ENCODE measurements at places on chromosomes 3 and 15.

GRCh38 chr3:71129611-71130431 is 453.7 kb downstream of the FOXP1 start:
- DNase-seq: peak; percentile 52

DNA sequence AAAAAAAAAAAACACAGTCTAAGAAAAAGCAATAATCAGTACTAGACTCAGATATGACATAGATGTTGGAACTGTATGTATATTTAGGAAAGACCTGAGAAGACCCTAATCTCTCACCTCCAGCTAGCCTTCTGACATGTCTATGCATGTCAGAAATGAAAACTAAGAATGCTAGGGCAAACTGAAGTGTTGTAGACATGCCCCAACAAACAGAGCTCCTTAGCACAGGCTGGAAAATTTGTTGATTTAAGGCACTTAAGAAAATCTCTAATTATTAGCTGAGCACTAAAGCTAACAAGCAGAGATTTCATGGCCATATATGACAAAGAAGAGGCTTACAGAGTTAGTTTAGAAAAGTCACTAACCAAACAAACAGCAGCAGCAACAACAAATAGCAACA is 45.5 kb upstream of the PRSS50 start:
- no peak for DNase-seq

GRCh38 chr15:85401108-85401774 is 20.8 kb downstream of the AKAP13 start:
- DNase-seq: no peak

DNA sequence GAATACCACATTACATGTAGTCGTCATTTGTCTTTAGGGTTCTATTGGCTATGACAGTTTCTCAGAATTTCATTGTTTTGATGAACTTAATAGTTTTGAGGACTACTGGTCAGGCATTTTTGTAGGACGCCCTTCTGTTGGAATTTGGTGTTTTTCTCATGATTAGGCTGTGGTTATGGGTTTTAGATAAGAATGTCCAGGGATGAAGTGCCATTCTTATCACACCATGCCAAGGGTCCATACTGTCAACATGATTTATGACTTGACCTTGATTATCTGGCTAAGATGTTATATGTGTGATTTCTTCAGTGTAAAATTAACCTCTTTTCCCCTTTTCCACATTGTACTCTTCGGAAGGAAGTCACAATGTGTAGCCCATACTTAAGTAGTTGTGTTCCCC is 135.3 kb downstream of the DIPK2A start:
- no peak for DNase-seq

DNA sequence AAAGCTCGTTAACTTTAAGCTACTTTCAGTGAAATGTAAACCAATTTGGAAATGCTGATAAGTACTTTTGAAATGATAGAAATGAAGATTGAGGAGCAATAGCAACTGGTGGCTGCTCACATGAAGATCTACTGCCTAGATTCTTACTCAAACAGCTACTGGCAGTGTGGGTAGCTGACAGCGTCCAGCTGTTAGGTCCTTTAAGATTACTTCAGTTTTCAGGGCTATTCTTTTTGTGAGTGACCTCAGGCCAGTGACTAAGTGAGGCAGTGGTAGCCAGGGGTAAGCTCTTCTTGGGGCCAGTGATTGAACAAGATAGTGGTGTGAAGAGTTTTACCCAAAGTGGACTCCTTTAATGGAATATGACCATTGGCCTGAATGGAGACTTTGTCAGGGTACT is 41.3 kb downstream of the NECTIN3 start:
- DNase-seq: peak; percentile 13

DNA sequence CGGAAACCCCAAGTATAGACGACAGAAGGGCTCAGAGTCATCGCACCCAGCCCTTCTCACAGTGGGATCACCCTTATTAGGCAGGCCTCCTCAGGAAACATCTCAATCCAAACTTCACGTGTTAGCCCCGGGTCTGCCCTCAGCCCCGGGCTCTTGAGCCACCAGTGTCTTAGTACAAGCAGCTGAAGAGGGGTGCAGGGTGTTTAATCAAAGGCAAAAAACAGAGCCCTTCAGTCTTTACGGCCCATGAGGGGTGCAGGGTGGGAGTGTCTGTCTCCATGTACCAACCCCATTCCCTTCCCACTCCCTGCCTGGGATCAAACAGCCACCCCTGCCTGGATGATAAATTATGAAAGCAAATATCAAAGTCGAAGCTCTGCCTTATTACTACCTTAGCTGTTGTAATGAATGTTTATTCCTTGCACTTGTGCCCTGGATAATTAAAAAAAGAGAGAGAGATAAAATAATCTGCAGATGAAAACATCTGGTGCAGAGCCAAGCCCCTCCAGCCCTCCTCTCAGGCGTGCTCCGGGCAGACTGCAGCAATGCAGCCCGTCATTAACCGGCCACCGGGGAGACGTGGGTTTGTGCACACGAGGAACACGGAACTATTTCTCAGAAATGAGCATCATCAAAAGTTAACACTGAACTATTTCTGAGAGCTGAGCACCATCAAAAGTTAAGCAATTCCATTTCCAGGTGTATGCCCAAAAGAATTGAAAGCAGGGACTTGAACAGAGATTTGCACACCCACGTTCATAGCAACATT is 64.5 kb downstream of the ADAMTS17 start:
- DNase-seq: no peak

- no peak for DNase-seq
These were observed 13.8 kb upstream of the CCR9 start for GRCh38 chr3:45872569-45872968.

- DNase-seq: no peak
These were observed 18.4 kb downstream of the UPK1B start for GRCh38 chr3:119191800-119192199.

GRCh38 chr3:79957066-79957465 is 189.3 kb upstream of the ROBO1 start:
- DNase-seq: peak; percentile 10

GRCh38 chr3:99505646-99506269 is 132.6 kb upstream of the COL8A1 start:
- no peak for DNase-seq

- no peak for DNase-seq
These were observed 439.9 kb downstream of the TBL1XR1 start for GRCh38 chr3:176757429-176757828.

DNA sequence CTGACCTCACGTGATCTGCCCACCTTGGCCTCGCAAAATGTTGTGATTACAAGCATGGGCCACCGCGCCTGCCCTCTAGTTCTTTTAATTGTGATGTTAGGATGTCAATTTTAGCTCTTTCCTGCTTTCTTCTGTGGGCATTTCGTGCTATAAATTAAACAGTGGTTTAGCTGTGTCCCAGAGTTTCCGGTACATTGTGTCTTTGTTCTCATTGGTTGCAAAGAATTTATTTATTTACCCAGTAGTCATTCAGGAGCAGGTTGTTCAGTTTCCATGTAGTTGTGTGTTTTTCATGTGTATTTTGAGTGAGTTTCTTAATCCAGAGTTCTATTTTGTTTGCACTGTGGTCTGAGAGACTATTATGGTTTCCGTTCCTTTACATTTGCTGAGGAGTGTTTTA is 30.1 kb downstream of the MYRIP start:
- DNase-seq: no peak

DNA sequence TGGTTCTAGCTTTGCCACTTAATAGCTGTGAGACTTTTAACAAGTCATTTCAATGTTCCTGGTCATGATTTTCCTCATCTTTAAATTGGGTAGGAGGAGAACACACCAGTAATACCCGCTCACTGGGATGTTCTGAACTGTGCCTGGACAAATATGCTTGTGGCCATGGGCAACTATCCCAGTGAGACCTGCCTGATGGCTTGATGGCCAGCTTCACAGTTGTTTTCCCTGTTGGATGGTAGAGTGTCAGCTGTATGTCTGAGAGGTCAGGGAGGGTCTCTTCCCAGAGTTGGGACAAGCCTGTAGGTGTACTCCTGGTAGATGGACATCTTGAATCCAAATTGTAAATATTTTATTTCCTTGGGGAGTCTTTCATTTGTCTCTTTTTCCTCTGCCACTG is 92.5 kb upstream of the PFN2 start:
- no peak for DNase-seq

DNA sequence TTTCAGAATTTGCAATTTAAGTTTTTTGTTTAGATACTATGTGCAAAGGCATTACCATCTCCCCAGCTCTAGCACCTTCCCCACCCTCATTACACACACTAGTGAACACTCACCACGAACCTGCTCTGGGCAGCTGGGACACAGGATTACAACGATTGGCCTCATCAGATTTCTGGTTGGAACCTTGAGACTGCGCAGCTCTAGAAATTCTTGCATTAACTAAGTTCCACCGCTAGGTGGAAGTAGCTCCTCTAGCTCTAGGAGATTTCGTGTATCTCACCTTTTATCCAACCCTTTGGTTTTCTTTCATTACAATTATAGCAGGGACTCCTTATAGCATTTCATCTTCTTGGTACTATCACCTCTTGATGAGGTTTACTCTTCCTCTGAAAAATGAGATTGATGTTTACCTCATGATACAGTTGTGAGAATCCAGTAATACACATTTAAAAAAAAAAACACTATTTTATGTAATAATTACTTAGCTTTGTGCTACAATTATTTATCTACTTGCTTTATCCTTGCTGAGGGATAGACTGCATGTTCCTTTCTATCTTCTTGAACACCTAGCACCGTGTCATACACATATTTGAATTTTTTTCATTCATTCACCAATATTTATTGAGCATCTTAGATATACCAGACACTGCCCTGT is 28.7 kb upstream of the PLOD2 start:
- DNase-seq: peak; percentile 19
